ENCODE measurements at places on chromosomes 2 and 18.

GRCh38 chr2:118250001-118250400 is 161.7 kb downstream of the INSIG2 start:
- DNase-seq, result no peak

GRCh38 chr2:216502381-216503158 is 3.9 kb downstream of the RPL37A start:
- DNase-seq, result no peak

- DNase-seq, result no peak
Measured at GRCh38 chr2:100692906-100693305, 127.0 kb upstream of the NPAS2 start.

DNA sequence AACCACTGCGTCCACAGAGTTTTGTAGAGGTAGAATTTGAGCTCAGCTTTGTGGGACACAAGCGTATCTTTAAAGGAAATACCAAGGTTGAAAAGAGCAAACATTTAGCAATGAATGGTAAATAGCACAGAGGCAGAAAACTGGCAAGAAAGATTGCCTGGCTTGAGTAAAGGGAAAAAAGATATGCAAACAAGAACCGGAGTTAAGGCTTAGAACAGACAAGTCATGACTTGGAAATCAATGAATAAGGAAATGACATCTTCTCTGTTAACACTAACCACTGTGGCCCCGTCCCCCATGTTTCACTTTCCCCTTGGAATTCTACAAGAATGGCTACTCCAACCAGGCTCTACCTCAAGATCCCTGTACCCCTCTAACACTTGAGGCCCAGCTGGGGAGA is 3.8 kb downstream of the STAM2 start:
- DNase-seq, result no peak

GRCh38 chr2:189131991-189132390 is 47.6 kb downstream of the COL5A2 start:
- DNase-seq, result no peak

DNA sequence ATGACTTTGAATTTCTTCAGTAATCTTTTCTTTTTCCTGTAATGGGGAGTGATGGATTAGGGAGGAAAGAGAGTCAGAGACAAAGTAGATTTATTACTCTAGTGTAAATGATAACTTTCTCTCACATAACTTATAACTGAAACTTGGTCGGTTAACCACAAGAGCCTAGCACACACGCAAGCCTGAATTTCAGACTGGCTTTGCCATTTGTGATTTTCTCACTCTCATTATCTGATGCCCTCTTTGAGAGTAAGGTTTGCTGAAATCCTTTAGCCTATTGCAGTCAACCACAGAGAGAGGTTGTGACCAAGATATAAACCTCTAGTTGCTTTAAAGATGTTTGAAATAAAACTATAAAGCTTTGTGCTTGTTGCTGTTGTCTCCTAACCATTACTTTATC is 117.9 kb upstream of the NETO1 start:
- DNase-seq, result no peak

Data from K562 (cell line).